Activated T-helper 1 cell treated with anti-CD3 and anti-CD28 coated beads, Interleukin-12 subunit alpha, Interleukin-12 subunit beta, Interleukin-2, Interleukin-4 antibody, amounts not matched to agents 30 ng/mL and 10 ng/mL and 1 ng/mL, durations not matched to agents 14 hours and 24 hours and 36 hours (primary cell): ENCODE measurements at places on chromosomes 12 and 14.

GRCh38 chr14:100007254-100007653 lies 58.0 kb upstream of the EVL start:
- no peak for DNase-seq

- DNase-seq: no peak
Measured at GRCh38 chr12:68851592-68852306, 43.8 kb downstream of the MDM2 start.

- DNase-seq: no peak
Measured at GRCh38 chr14:76762411-76763095, 1.3 kb downstream of the VASH1 start.

GRCh38 chr14:54487771-54488170 lies 1.0 kb downstream of the GMFB start:
- no peak for DNase-seq

GRCh38 chr14:54730156-54730961 lies 163.4 kb downstream of the SAMD4A start:
- peak; percentile 48 for DNase-seq

DNA sequence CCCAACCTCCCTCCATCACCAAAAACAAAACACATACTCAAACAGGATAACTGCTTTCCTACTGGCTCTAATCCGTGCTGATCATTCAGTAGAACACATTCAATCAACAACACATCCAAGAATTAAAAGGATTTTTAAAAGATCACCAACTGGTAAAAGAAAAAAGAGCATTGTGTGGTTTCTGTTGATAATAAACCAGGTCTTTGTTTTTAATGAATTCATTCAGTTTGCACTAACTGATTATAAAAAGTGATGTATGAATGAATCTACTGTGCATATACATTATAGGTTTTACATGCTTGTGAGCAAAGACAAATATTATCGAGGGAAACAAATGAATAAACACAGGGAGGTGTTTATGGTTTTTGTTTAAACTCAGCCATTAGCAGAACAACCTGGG lies 55.1 kb downstream of the CIT start:
- no peak for DNase-seq
